ENCODE measurements at places on chromosomes 1 and 21.
A peak's percentile ranks its signal among the peaks of the same experiment; 100 is the strongest.

GRCh38 chr1:8541961-8542521, 224.1 kb downstream of the SLC45A1 start:
- no peak for DNase-seq

DNA sequence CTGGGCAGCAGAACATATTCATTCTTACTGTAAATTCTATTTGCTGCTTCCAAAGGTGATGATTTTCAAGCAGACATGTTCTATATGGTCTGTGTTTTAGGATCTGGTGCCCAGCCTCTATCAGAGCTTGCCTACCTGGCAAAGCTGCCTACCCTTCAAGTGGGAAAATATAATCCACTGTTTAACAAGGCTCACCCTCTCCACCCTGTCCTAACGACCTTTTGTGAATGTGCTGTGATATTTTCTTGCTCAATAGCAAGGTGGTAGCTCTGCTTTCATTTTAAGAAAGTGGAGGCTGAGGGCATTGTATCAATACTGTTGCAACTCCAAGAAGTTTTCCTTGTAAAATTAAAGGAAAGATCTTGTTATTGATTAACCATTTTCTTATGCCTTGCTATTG, 26.0 kb upstream of the AGO1 start:
- no peak for DNase-seq

GRCh38 chr21:44528634-44528995, 11.4 kb downstream of the KRTAP10-1 start:
- DNase-seq: no peak

DNA sequence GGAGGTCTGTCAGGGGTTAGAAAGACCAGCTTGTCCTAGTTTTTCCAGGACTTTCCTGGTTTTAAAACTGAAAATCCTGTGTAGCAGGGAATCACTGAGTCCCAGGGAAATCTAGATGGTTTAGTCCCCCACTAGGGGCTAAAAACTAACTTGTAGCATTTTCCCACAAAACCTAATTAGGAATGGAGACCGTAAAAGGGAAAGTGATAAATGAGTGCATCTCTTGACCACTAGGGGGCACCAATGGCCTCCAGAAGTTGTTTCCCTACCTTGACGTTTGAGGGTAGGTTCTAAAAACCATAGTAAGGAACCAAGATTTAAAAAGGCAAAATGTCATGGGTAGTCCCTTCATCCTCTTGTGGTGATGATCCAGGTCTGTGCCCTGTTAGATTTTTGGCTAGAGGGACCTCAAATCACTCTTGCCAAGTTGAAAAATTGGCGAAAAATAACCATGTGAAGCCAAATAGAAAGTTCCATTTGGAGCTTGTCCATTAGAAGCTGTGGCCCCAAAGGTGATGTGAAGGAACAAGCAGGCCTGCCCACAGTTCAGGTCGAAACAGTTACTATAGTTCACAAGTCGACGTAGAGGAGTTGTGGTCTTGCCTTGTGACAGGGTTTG, 24.5 kb downstream of the CLIC6 start:
- peak; percentile 68 for DNase-seq

GRCh38 chr1:234713859-234714258, 103.9 kb upstream of the IRF2BP2 start:
- no peak for DNase-seq

- DNase-seq: no peak
Observed at GRCh38 chr1:17161137-17161740, 42.0 kb upstream of the PADI2 start.

DNA sequence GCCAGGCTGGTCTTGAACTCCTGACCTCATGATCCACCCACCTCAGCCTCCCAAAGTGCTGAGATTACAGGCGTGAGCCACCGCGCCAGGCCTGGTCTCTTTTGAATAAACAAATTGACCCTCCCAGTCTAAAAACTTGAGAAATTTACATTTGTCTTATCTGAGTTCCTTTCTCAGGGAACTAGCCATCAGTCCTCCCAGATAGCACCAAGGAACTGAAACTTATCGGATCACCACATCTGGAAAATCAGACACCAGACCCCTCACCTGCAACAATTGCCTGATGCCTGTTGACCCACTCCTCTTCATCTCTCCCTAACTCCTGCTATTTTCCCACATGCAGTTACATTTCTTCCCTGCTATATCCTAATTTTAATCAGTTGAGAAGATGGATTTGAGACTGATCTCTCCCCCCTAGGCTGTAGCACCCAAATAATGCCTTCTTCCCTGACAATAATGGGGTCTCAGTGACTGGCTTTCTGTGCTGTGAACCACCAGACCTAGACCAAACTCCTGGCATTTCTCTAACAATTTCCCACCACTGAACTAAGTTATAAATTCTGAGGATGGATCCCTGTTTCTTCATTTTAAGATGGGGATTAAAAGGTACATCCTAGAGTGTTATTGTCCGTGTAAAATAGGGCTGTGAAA, 951 bp upstream of the CBR1 start:
- no peak for DNase-seq

Data from testis (tissue), 5 donors.